ENCODE measurements at places on chromosomes 2 and 18. TPM values are rescaled to one million over a fixed set of nuclear protein-coding genes. Genes with fewer than 3 reads are reported as not detected.
A peak's percentile ranks its signal among the peaks of the same experiment; 100 is the strongest.

- peak; percentile 3 for DNase-seq
Observed at GRCh38 chr2:240797500-240797895, 22.5 kb downstream of the KIF1A start.

- DNase-seq, result no peak
Observed at GRCh38 chr2:18404708-18405107, 155.7 kb downstream of the RDH14 start.

TAF1B gene
- total RNA-seq, result 26.4 TPM

GRCh38 chr2:223260681-223261080 is 208.7 kb downstream of the KCNE4 start:
- no peak for DNase-seq

NT5DC4 gene
- total RNA-seq, result not detected
